ENCODE measurements at places on chromosomes 7 and 10. TPM values are rescaled to one million over a fixed set of nuclear protein-coding genes. Genes with fewer than 3 reads are reported as not detected.

The FBXL13 gene
- 4.1 TPM for polyA plus RNA-seq

The GPR37 gene
- 1.1 TPM for polyA plus RNA-seq

The STEAP1B gene
- 1.2 TPM for polyA plus RNA-seq

The TWIST1 gene
- polyA plus RNA-seq, result 7.9 TPM

The TMEM248 gene
- 72.5 TPM for polyA plus RNA-seq

- DNase-seq, result no peak
These were observed 29.1 kb upstream of the EPC1 start for GRCh38 chr10:32376097-32376496.

GRCh38 chr10:62772186-62772974 is 32.1 kb upstream of the ADO start:
- DNase-seq, result peak; percentile 39

- no peak for DNase-seq
These were observed 245.6 kb downstream of the SEMA3D start for GRCh38 chr7:84941291-84941690.

- DNase-seq, result no peak
These were observed 286.8 kb upstream of the KLF14 start for GRCh38 chr7:131020759-131021261.

DNA sequence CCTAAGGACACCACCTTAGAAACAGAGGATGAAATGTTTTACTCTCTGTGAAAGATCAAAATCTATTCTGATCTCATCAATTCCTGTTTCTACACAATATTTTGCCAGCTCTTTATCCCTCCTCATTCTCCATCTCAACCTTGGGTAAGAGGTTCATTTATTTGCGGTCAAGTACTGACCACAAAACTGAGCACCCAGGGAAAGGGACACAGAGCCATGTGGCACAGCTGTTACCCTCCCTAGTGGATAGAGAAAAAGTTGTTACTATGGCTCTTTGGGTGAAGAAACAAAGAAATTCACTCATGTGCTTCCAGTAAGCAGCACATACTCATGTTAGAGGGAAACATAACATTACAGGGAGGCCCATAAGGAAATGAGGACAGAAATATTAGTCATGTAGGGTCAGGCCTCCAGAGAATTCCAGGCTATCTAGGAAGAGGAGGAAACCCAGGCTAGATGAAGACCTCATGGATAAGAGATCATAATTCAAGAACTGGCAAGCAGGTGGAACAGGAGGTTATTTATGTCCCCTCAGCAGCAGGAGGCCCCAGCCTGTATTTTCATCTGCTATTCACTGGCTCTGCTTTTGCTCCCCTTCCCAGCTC is 114.5 kb downstream of the ATE1 start:
- no peak for DNase-seq

DNA sequence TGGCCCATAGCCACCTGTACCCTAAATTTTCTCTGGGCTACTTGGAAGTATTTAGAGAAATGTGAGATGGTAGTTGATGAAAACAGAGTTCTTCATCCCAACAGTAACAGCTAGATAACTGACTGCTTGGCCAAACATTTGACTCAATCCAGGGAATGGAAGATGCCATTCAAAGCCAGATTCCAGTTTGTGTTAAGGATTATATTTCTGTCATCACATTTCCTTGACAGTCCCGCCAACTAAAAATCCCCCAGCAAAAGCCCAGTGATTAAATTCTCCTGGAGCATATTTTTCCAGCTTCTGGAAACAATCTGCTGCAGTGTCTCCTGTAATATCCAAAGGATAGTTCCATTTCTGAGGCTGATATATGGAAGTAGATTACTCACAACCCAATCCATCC is 45.4 kb upstream of the PTN start:
- no peak for DNase-seq
